ENCODE measurements at places on chromosomes 12 and 14.

GRCh38 chr12:65962921-65963861, 138.9 kb downstream of the HMGA2 start:
- DNase-seq: no peak

- no peak for DNase-seq
Observed at GRCh38 chr12:108337235-108338223, 1.6 kb downstream of the CMKLR1 start.

- DNase-seq: no peak
Observed at GRCh38 chr14:68306265-68306933, 486.5 kb downstream of the ZFP36L1 start.

DNA sequence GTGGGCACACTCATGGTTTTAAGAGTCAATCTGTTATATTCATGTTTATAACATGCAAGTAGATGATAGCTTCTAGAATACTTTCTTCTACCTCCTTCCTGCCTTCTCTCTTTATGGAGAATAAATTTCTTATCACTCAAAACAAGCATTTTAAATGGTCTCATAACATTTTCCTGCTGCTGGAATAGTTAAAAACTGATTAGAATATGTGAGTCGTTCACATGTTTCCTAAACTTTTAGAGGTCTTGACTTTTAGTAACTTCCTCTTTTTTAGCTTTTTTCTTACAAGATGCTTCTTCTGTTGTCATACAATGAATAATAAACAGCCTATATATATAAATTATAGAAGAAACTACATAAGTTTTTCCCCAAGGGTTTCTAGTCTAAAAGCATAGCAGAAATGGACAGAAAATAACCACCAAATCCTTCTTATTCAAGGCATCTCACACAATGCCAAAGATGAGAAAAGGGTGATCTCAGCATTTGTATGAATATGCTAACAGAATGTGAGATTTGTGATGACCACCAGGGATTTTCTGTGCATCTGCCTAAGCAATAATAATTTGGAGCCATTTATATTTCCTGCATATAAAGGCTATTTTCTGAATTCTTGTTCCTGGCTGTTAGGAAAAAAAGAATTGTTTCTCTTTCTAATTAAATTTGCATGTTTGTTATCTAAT, 127.8 kb downstream of the DAAM1 start:
- no peak for DNase-seq

- no peak for DNase-seq
Observed at GRCh38 chr12:48787791-48788523, 932 bp downstream of the ADCY6 start.

DNA sequence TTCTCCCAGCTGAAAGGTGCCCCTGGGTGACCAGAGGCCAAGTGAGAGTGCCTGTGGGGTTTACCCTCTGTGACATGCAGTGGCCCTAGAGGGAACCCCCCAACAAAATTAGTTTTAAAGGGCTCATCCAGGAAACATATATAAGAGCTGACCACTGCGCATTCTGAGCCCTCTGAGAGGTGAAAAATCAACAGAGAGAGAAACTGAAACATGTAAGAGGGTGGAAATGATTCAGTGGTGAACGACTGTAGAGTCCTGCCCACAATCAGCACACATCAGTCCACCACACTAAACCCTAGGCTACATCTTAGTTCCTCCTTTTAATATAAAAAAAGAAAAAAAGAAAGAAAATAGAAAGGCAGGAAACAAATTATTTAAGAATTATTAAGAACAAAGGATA, 21.0 kb upstream of the ACSM4 start:
- no peak for DNase-seq

GRCh38 chr14:20907214-20907613, 16.0 kb downstream of the RNASE3 start:
- DNase-seq: no peak

DNA sequence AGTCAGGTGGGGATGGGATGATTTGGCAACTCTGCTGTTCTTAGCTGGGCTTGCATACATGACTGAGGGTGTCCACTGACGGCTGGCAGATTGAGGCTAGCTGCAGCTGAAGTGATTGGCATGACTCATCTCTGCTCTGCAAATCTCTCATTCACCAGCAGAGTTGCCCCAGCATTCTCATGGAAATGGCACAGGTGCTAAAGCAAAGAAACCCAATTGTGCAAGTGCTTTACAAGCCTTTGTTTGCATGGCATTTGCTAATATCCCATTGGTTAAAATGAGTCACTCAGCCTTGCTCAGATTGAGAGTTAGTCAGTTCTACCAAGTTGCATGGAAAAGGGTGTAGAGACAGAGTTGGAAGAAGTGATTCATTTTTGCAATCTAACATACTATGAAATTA, 389.7 kb upstream of the FAR2 start:
- no peak for DNase-seq

DNA sequence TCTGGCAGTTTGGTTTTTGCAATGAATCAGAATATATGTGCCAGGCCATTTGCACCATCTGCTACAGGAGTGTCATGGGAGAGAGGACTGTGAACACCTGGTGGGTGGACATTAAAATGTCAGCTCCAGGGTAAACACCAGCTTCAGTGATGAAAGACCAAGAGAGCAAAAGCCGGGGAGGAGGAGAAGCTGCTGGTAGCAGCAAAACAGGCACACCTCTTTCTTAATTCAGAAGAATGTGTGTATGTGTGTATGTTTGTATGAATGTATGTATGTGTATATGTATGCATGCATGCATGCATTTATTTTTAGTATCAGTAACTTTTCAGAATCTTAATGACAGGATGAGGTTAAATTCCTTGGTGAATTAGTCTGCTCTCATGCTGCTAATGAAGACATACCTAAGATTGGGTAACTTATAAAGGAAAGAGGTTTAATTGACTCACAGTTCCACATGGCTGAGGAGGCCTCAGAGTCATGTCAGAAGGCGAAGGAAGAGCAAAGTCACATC, 357.4 kb upstream of the PRICKLE1 start:
- DNase-seq: no peak

- no peak for DNase-seq
Observed at GRCh38 chr12:123608182-123608581, 6.3 kb downstream of the DDX55 start.

DNA sequence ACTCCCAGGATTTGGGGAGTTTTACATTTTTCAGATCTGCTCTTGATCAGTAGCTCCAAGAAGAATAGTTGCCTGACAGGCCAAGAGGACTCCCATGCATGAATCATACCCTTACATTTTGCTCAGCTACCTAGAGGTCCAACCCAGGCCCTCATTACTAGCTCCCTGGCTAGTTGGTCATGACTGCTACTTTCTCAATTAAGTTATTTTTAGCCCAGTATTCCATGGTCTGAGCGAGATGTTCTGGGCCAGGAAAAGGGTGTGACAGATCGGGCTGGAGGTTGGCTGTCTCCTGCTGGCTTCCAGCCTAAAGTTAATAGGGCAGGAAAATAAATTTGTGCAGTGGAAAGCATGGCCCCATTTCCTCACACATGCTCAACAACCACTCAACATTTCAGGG, 379.2 kb downstream of the GRIN2B start:
- DNase-seq: no peak

GRCh38 chr12:101855364-101855884, 22.0 kb upstream of the DRAM1 start:
- DNase-seq: no peak

- no peak for DNase-seq
Observed at GRCh38 chr12:31765931-31766330, 37.1 kb upstream of the AMN1 start.

DNA sequence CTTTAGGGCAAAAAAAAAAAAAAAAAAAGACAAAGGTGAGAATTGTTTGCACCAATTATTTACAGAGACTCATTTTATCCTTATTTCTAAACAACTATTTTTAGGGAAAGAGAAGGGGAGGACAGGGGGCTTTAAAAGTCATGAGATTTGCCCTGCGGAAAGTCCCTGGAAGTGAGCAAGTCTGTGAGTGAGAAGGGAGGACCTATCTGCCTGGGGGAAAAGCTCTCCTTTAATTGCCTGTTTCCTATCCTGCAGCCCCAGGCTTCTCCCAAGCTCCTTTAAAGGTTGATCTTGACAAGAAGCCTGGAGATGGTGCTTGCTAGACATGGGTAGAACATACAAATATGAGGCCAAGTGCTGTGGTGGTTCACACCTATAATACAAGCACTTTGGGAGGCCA, 8.3 kb upstream of the CHST11 start:
- no peak for DNase-seq

- no peak for DNase-seq
Observed at GRCh38 chr14:92400579-92401444, 77.8 kb downstream of the SLC24A4 start.
